ENCODE measurements at places on chromosomes 5 and 9.

DNA sequence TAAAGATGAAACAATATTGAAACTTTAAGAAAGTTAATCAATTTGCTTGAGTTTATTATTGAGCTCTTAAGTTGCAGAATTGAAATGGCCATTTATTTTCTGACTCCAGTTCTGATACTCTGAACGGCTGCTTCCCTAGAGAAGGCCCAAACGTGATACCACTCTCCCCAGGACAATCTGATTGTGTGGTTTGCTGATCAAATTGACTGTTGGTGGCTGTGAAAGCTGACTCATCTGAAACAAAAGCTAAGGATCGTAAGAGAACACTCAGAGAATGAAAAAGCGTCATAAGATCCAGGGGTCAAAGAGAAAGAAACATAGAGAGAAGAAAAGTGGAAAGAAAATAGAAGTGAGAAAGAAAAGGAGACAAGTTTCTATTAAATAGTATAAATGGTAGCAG lies 147.2 kb downstream of the IZUMO3 start:
- DNase-seq, result no peak

GRCh38 chr5:142032150-142032549 lies 19.3 kb upstream of the GNPDA1 start:
- no peak for DNase-seq

DNA sequence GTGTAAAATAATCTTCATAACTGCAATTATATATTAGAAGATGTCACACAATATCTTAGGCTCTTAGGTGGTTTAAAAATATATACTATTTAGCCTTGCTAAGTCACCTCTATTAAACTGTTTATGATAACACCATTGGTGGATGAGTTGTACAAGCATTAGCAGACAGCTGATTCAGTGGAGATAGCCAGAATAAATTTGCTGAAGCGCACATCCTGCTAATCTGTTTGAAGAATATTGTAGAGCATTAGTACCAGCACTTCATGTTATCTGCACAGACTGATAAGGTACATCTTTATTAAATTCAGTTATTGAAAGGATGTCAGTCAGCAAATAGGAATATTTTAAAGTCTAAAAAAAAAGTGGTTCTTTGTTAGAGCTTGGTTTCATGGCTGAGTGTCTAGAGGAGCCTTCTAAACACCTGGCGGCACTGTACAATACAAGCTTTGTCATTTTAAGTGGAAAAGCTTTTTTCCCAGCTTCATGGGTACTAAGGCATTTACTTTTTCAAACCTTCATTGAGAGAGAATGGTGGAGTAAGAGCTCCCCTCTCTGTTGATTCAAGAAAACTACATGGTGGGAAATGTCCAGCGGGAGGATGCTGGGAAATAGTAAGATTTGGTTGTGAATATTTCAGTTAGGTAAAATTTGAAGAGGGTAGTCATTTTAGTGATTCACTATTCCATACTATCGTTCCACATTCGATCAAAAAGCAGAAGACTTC lies 275.1 kb downstream of the SLF1 start:
- DNase-seq, result no peak

DNA sequence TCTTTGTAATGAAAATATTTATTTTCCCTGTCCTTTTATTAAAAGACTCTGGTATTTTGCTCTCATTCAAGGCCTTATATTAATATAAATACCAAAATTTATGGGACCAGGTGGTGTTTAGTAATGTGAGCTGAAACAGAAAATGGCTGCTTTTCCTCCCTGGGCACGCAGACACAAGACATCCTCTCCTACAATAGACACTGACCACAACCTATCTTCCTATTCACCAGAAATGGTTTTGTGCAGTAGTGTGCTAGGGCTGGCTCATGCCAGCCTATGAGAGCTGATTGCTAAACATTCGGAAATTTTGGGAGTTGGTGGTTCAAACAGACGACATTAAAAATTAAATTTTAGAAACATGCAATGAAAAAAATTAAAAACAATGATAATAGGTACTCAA lies 338.2 kb downstream of the BNC2 start:
- DNase-seq, result no peak

DNA sequence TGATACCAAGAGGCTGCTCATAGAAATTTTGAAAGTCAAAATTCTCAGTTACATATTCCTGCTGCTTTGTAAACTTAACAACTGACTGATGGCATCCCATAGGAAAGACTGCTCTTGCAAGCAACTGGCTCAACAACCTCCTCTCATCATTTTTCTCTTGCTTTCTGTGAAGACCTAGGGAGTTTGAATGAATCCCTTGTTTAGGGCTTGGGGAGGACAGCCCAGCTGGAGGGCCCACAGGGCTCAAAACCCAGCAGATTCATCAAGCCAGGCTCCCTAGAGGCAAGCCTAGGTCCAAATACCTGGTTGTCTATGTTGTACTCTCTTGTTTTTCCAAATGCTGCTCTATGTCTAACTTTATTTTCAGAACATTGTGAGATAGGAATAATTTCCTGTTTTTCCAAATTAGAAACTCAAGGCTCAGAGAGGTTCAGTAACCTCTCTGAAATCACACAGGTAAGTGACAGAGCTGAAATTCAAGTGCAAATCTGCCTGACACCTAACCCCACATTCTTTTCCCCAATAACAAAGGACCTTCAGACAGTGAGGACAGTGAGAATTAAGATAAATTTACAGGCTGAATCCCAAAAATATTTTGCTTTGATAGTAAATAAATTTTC lies 558.9 kb upstream of the KLF4 start:
- DNase-seq, result no peak

GRCh38 chr9:70392850-70393249 lies 21.6 kb downstream of the KLF9 start:
- no peak for DNase-seq

GRCh38 chr9:96342571-96343245 lies 40.7 kb upstream of the HSD17B3 start:
- DNase-seq, result no peak

GRCh38 chr9:86202338-86202882 lies 57.0 kb downstream of the C9orf153 start:
- DNase-seq, result peak; percentile 1

- DNase-seq, result no peak
Observed at GRCh38 chr5:2872676-2873075, 121.2 kb upstream of the IRX2 start.

- DNase-seq, result no peak
Observed at GRCh38 chr5:178207917-178208280, 3.6 kb downstream of the HNRNPAB start.

GRCh38 chr5:61805101-61805500 lies 473.0 kb downstream of the ZSWIM6 start:
- no peak for DNase-seq

- DNase-seq, result no peak
Observed at GRCh38 chr5:132761321-132762240, 14.4 kb downstream of the CCNI2 start.

DNA sequence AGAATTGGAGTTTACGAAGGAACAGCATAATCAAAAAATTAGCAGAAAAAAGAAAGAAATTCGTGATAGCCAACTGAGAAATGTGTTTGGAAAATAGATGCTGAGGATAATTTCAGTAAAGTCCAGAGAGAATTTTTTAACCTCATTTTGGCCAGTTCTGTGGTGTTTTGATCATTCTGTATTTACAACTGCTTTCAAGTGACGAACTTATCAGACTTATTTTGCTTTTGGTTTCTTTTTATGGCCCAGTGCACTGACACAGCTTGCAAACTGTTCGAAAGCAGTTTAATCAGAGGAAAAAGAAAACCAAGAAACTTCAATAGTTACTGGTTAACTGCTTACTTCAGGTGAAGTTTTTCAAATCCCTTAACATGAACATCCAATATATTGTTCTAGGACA lies 1.9 kb downstream of the SDHA start:
- DNase-seq, result no peak

DNA sequence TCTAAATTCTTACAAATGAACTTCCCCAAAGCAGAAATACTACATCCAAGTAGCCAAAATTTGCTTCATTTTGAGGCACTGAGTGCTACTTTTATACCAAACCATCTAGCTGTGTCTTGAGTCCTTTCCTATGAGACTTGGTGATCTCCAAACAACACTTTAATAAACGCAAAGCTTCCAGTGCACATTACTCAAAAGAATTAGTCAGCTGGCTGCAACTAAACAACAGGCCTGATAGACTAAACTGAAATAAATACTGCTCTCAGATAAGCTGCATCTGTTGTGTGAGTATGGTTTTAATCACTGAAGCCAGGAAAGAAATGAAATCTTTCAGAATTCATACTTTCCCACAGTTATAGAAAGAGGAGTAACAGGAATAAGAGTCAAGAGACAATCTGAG lies 80.3 kb downstream of the VCAN start:
- no peak for DNase-seq

DNA sequence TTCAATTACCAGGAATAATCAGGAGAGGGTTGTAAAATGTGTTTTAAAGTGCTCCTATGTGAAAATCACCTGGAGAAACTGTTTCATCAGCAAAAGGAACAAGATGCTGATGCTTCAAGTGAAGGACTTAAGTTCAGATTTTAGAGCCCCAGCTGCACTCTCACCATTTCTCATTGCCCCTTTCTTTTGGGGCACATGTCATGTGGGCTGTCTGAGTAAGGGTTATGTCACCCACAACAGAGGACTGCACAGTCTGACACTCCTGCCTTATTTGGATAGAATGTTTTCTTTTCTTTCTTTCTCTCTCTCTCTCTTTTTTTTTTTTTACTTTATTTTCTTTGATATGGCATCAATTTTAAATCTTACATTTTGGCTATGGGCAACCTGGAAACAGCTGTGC lies 204.1 kb upstream of the EFNA5 start:
- no peak for DNase-seq

DNA sequence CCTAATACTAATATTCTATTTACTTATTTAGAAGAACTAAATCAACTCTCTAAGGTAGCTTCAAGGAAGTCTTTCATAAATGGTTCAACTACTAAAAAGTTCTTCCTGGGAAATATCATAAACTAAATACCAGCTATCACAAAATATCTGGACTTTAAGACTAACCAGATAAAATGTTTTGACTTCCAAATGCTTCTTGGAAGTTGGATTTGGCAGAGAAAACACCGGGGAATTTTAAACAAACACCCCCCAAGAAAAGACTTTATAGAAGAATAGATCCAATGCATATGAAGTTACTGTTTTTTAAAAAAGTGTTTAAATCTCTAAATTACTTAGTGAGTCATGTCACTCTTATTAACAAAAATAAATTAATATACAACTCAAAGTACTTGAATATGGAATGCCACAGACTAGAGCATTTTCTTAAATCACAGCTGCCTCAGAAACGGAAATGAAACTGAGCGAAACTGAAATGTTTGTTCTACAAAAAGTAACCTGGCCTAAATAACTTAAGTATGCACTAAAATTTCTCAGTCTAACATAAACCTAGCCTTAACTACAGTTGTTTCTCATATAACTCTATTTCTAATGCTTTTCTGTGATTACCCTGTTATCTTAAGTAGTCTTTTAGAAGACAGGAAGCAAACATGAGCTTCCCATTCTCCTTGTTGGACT lies 6.8 kb downstream of the ABCA1 start:
- no peak for DNase-seq

- DNase-seq, result no peak
Observed at GRCh38 chr9:93224591-93224990, 40.7 kb downstream of the WNK2 start.

DNA sequence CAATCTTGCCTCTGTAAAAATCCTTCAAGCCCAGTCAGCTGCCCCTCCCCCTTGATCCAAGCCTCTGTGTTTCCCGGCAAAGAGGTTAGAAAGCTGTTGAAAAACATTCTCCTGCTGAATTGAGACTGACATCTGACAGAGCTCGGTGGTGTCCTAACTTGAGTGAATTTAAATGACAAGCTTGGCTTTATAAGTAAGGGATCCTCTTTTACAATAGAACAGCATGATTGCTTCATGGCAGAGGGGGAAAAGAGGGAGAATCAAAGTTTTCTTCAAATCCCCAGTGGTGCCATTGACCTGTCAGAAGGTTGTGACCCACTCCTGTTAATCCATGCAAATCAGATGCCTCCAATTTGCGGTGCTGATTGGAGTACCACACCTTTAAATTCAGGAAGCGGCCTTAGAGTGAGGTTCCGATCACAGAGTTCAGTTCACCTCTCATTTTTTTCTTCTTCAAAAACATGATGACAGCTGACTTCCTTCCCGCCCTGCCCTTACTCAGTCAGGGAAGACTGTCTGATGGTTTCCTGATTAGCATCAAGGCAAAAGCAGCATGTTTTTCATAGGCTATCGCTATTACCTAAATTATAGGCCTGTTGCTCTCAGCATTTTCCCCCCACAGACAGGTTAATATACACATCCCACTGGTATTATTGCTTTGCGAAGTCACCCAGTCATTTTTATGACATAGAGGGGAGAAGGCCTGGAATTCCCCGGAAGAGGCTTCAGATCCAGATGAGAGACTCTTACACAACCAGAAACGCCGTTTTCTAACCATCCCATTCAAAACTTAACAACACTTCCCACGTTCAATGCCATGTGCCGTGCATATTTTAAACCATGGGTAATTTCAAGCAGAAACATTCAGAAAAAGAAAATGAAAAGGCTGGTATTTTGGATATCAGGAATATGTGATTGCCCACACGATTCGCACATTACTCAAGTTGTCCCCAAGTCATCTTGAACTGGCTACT lies 141.4 kb downstream of the EBF1 start:
- no peak for DNase-seq

DNA sequence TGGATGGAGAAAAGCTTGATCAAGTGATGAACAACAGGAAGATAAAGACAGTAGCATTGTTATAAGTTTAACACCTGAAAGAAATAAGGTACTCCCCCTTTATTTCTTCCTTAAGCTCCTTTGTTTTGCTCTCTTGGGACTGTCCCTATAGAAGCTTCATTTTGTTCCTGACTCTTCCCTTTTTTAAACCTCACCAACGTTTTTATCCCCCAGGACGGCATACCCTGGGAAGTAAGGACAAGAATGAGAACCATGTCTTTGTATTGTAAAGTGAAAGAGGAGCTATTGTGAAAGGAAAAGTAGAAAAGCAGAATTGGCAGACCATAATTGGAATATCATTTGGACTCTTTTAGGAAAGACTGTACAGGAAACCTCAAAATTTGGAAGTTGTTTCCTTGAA lies 1368.6 kb upstream of the C9orf72 start:
- DNase-seq, result no peak

- no peak for DNase-seq
Observed at GRCh38 chr9:96136992-96137670, 164.8 kb downstream of the HSD17B3 start.

GRCh38 chr5:152264645-152265254 lies 140.3 kb downstream of the NMUR2 start:
- DNase-seq, result no peak

GRCh38 chr5:139108063-139108824 lies 89.9 kb downstream of the SIL1 start:
- no peak for DNase-seq

- DNase-seq, result peak; percentile 33
Observed at GRCh38 chr5:140145818-140146522, 20.2 kb downstream of the IGIP start.

- no peak for DNase-seq
Observed at GRCh38 chr9:72904267-72905093, 48.4 kb downstream of the ALDH1A1 start.

All from stimulated activated CD4-positive, alpha-beta T cell treated with anti-CD3 and anti-CD28 coated beads, Interleukin-2, amount 100 ng/mL, for 4 hours (primary cell).